ENCODE measurements at places on chromosomes 13 and 19.

DNA sequence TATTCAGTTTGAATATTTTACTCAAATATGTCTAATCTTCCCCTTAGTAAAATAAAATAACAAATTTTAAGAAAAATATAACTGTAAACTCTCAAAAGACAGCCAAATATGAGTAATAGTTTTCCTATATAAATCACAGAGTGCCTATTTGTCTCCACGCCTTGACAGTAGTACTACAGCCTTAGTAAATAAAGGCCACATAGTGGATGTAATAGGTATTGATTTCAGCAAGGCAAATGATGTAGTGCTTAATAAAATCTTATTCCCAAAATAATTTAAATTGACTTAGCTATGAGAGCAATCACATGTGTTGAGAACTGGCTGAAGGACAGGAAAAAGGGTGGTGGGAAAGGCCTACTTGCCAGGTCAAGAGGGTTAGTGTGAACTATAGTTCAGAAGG is 747.2 kb downstream of the OLFM4 start:
- no peak for DNase-seq

DNA sequence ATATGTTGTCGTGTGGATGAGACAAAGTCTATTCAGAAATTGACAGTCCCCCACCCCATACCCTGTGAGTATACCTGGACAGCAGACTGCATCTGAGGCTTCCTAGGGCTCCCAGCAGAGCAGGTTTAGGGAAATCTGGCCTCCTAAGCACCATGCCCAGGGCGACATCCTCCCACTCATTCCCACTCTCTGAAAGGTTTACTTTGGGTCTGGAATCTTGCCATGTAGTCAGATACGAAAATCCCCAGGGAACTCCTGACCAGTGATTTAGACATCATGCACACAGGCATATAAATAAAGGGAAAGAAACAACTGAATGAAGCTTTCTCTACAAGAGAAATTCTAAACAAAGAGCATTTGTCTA is 717 bp upstream of the NALCN start:
- no peak for DNase-seq

GRCh38 chr13:21590231-21590630 is 13.7 kb downstream of the MICU2 start:
- no peak for DNase-seq

GRCh38 chr13:67119481-67119894 is 110.6 kb downstream of the PCDH9 start:
- DNase-seq, result no peak

DNA sequence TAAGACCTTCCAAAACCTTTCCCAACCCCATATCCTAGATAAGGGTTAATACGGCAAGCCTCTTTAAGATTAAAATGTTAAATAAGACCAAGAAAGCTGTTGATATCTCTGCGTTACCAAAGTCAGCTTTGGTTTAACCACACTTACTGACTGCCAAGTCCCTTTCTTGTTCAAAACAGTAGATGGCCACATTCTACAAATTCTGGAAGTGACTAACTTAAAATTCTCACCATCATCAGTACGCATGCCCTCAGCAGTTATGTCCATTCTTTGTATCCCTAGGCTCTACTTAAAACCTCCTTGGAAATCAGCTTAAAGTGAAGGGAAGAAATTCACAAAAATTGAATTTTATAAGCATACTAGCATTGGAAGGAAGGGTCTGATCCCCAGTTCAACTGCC is 23.6 kb downstream of the SOHLH2 start:
- DNase-seq, result no peak

- peak; percentile 41 for DNase-seq
These were observed 841 bp upstream of the ZNF223 start for GRCh38 chr19:44050740-44051649.

- no peak for DNase-seq
These were observed 1533.0 kb downstream of the UQCRFS1 start for GRCh38 chr19:27679905-27680304.

- DNase-seq, result no peak
These were observed 6.6 kb upstream of the ZDHHC20 start for GRCh38 chr13:21465710-21466160.

GRCh38 chr13:25046985-25047511 is 48.9 kb upstream of the PABPC3 start:
- no peak for DNase-seq

- no peak for DNase-seq
These were observed 181.9 kb downstream of the PCDH9 start for GRCh38 chr13:67048084-67048820.

- no peak for DNase-seq
These were observed 1.8 kb upstream of the CD37 start for GRCh38 chr19:49333418-49333805.

DNA sequence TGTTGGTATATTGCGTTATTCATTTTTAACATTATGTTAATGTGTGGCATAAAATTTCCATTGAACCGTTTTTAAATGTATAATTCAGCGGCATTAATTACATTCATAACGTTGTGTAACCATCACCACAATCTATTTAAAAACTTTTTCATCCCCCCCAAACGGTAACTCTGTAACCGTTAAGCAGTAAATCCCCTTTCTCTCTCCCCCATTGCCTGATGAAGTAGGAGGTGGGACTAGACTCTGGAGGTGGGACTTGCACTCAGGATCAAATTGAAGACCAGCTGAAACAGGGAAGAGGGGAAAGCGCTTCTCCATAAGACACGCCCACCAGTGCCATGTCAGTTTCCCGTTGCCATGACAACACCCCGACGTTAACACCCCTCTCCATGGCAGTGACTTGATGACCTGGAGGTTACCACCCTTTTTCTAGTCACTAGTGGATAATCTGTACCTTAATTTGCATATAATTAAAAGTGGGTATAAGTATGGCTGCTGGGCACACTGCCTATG is 16.8 kb downstream of the CLEC11A start:
- no peak for DNase-seq

GRCh38 chr19:1651568-1652291 is 685 bp downstream of the TCF3 start:
- peak; percentile 68 for DNase-seq

GRCh38 chr19:5337708-5338655 is 2.6 kb downstream of the PTPRS start:
- DNase-seq, result no peak

DNA sequence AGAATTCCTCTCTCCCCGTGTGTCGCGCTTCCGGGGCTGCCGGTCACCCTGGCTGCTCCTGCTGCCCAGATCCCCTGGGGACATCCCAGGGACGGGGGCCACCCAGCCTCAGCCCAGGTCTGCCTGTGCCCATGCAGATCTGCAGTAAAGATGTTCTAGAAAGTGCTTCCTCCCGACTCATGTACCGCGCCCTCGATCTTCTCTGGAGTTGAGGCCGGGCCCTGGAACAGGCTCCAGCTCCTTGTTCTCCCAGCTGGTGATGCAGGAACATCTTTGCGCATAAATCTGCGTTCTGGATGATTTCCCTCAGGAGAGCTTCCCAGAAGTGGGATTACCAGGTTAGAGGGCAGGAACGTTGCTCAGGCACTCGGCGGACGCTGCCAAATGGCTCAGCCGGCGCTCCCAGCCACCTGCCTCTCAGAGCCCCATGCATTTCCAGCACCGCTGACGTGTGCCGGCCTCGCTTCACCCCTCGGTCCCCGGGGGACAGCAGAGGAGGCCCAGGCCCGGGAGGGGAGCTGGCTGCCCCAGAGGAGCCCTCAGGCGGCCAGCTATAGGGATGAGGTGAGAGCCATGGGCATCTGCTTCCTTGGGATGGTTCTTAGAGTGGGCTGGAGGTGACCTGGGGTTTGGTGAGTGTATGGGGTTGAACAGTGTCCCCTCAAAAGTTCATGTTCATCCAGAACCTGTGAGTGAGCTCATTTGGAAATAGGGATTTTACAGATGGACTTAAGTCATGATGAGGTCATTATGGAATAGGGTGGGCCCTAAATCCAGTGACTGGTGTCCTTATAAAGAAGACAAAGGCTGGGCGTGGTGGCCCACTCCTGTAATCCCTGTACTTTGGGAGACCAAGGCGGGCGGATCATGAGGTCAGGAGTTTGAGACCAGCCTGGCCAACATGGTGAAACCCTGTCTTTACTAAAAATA is 42.6 kb downstream of the CRTC1 start:
- DNase-seq, result no peak

- no peak for DNase-seq
These were observed 8.2 kb upstream of the LAMP1 start for GRCh38 chr13:113288880-113289279.

DNA sequence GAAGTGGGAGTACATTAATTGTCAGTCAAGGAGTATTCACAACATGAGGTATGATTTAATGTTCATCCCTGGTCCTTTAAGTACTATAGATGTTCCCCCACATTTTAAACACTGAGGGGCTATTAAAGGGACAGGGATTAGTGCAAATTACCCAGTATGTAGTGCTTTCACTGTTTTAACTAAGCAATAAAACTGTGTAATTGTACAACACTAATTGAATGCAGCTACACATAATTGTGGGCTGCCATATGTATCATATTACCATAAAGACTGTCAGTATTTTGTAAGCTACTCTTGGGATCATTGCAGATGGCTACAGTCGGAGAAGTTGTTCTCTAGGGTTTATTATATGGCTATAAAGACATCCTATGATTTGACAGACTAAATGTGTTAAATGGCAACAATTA is 316.6 kb downstream of the DCLK1 start:
- no peak for DNase-seq

DNA sequence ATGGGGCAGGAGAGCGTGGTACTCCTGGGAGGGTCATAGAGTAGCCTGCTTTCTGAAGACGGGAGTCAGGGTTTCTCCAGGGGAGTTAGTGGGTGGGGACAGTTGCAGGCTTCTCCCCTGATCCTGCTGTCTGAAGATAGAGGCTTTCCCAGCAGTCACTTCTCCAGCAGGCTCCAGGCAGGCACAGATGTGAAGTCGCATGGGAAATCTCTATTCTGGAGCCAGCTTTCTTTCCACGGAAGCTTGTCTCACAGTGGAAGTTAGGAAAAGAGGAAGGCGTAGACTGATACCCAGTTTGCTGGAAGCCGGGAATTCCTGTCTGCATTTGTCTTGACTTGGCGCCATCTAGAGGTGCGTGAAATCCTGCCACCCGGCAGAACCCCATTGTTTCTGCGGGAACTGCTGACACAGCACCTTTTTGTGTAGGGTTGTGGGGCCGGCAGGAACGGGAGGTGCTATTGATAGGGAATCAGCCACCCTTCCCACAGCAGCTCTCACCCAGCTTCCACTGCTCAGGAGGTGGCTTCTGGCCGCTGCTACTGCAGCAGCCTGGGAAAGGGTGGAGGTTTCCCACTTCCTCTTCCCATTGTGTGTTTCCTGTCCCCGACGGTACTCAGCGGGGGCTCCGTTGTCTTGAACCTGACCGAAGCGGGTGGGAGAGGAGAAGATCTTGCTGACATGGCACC is 28.5 kb upstream of the NPAS1 start:
- DNase-seq, result peak; percentile 75

DNA sequence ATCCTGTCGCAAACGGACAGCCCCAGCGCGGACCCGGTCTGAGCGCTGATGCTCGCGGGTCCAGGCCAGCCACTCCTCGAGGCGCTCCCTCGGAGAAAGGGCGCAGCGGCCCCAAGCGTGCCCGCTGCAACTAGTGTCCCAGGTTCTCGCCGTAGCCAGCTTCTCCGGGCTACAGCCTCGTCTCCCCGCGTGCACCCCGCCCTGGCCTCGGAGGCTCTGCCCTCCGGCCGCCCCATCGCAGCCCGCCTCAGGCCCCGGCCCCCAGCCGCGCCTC is 487 bp downstream of the FLT1 start:
- DNase-seq, result no peak

DNA sequence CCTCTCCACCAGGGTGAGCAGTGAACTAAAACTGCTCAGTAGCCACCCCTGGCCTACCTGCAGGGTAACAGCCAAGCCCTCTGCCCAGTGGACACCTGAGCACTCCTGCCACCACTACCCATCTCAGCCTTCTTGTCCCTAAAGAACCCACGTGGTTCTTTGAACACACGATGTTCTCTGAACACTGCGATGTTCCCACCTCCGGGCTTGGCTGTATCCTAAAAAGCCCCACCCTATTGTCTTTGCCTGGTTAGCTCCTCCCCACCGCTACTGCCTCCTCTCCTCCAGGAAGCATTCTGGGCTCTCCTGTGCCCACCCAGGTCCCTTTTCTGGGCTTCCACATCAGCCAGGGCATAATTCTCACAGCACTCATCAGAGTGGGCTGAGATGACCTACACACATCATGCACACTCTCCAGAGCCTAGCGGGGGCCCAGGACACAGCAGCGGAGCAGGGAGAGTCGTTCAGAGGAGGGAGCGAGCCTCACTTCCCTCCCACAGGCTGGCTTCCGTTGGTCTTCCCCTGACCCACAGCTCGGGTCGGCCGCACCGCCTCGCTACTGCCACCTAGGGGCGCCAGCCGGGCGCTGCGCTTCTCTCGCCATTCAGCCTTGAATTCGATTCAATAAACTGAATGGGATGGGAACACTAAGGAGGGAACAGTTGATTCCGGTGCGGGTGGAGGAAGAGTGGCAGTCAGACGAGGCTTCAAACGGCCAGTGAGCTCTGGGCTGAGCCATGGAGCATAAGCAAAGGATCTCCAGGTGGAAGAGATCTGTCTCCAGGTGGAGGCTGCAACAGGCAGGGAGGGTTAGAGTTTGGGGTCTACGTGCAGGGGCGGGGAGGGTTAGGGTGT is 3.2 kb downstream of the ELAVL1 start:
- DNase-seq, result peak; percentile 74

DNA sequence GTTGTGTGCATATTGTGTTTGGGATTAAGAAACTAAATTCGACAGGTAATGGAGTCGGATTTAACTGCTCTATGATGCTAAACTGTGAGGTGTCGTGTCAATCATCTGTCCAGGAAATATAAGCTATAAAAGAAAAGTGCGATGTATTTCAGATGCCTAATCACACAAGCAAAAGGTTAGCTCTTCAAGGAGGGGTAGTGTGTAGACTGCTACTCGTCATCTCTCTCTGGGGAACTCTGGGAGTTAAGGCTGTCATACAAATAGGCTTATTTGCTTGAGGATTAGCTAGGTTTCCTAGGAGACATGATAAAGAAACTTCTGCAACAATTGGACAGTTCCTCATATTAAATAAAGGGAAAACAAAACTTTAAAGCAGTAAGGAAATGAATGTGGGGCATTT is 462.1 kb downstream of the OLFM4 start:
- no peak for DNase-seq

GRCh38 chr13:80341101-80341755 is at the start of gene SPRY2:
TSS of gene SPRY2 (minus strand) at chr13:80341126. CDS start at chr13:80337705, 3,421 bp downstream.
- DNase-seq, result peak; percentile 23

GRCh38 chr19:46755853-46756543 is 9.7 kb upstream of the STRN4 start:
- DNase-seq, result no peak

GRCh38 chr13:25709088-25709487 is 337.3 kb downstream of the ATP8A2 start:
- no peak for DNase-seq

DNA sequence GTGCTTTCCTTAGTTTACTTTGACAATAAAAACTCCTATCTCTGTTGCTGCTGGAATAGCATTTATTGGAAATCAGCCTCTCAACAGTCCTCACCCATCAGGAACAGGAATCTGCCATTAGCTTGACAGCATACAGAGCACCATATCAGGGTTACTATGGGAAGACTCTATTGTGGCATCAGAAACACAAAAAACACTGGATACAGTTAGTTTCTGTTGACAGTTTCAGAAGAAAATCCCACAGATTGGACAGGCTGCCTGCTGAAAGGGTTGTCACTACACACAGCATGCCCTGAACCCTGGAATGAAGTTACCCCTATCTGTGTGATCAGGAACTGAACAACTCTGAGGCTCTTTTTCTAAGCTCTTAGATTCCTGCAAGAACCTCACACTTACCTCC is 172.7 kb downstream of the ENOX1 start:
- no peak for DNase-seq

All from CD4-positive, alpha-beta T cell treated with Interleukin-6 for 4 hours (primary cell).